ENCODE measurements at places on chromosomes 4 and X.

GRCh38 chr4:168724686-168725411 lies 228.0 kb downstream of the PALLD start:
- DNase-seq, result no peak

DNA sequence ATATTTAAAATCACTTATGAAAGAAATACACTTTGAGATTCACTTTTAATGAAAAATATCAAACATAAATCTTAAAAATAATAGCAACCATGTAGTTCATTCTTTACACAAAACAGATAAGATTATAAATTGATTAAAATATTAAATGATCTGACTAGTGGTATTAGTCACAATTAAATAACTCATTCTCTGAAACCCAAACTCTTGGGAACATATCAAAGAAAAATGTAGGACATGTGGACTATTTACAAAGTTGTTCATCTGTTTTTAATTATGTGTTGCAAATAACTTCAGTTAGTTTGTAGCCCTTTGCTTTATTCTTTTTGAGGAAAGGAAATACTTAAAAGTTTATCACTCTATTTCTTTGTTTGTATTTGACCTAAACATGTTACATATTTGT lies 9.5 kb upstream of the GUCY1A1 start:
- DNase-seq, result no peak

DNA sequence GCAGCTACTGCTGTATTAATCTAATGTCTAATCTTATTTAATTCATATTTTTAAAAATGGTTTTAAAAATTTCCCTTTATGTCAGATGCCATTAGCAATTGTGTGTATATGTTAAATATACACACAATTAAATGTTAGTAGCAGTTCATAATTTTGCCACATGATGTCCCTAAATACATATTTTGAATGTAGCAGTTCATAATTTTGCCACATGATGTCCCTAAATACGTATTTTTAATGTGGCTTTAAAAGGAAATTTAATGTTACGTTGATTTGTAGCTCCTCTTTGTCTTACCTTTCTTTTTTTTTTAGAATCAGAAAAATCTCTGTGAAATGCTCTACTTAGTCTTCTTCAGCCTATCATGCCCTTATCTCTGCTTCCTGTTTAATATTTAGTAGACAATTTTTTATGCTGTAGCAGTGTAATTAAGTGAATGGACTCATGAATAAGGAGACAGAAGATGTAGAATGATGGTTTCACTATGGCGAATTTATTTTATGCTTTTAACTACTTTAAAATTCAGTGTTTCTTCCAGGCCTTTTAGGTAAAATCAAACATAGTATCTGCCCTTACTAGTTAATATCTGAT lies 26.1 kb downstream of the RBM46 start:
- DNase-seq, result no peak

DNA sequence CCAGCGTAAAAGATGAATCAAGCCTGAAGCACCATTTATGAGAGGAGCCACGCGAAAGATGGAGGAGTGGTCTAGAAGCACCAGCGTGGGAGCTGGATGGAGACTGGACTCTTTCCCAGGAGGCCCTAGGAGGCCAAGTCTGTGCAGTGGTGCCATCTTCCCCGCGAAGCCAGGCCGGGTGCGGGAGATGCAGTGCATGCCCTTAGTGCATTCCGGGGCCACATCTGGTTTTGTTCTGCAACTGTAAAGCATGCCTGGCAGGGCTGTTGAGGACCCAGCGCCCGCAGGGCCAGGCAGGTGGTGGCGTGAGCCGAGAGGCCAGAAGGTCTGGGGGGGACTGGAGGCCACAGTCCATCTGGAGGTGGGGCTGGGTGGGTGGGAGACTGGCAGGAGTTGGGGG lies 78.6 kb upstream of the ADRA2C start:
- no peak for DNase-seq

- DNase-seq, result no peak
Measured at GRCh38 chr4:53579826-53580225, 11.5 kb downstream of the LNX1 start.

- DNase-seq, result no peak
Measured at GRCh38 chr4:152962150-152962549, 26.0 kb downstream of the FHDC1 start.

DNA sequence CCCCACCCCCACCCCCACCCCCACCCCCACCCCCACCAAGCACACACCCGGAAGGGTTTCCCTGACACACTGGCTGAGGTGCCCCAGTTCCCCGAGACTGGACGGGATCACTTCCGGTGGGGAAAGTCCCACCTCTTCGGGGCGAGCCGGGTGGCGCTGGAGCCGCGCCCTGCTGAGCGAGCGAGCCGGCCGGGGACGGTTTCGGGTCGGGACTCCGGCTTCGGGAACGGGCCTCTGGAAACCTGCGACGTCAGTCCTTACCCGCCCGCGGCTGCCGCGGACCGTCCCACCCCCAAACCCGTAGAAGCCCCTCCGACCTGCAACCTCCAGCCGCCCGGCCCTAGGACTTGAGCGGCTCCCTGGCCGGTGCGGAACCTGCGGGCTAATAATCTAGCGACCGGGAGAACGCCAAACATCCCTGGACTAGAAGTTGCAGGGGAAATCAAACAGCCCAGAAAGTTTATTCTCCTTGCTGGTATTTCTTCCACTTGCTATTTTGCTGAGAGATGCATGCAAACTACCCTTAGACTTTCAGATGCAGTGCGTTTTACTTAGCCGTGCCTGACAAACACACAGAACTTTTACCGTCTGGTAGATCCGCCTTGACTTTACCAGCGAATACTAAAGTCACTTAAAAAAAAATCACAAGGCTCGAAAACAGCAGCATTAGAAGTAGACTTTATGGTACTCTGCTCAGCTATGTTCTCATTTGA lies 991 bp downstream of the RAP2C start:
- DNase-seq, result peak; percentile 49

DNA sequence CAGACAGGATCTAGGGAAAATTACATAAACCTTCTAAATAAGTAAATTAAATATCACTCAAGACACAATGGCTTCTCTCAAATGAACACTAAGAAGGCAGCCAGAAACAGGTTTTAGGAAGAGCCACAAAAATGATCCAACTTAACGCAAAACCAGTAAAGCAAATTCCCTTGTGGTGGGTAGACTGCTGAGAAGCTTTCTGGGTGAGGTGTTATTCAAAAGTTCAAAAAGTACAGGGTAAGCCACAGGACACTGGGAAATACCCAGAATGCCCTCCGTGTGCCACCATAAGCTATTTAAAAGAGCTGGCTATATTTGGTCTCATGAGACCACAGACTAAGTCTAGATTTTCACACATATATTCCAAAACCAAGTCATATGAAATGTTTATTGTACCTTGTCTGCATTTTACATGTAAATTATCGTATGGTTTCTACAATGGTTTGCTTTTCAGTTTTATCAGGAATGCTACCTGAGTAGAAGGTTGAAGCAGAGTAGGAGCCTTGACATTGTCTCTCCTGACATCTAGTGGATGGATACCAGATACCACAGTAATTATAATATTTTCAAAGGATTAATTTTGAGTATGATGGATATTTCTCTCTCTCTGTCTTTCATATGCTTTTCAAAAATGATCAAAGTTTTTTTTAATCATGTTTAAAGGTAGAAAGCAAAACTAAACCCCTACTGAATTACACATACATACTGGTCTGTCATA lies 109.3 kb upstream of the KLHL13 start:
- no peak for DNase-seq

- DNase-seq, result no peak
Measured at GRCh38 chrX:38678183-38678582, 116.8 kb downstream of the TSPAN7 start.

- DNase-seq, result no peak
Measured at GRCh38 chrX:15988661-15989603, 134.3 kb upstream of the AP1S2 start.

GRCh38 chr4:55768291-55768690 lies 51.3 kb upstream of the EXOC1L start:
- no peak for DNase-seq

- DNase-seq, result no peak
Measured at GRCh38 chrX:56268888-56269287, 36.7 kb downstream of the KLF8 start.

GRCh38 chrX:81201071-81201470 lies 642 bp downstream of the HMGN5 start:
- no peak for DNase-seq

- peak; percentile 41 for DNase-seq
Measured at GRCh38 chr4:36244257-36245082, at the start of gene ARAP2. Gene ARAP2 (minus strand): TSS chr4:36244514. CDS start chr4:36229486, 15,028 bp downstream.

DNA sequence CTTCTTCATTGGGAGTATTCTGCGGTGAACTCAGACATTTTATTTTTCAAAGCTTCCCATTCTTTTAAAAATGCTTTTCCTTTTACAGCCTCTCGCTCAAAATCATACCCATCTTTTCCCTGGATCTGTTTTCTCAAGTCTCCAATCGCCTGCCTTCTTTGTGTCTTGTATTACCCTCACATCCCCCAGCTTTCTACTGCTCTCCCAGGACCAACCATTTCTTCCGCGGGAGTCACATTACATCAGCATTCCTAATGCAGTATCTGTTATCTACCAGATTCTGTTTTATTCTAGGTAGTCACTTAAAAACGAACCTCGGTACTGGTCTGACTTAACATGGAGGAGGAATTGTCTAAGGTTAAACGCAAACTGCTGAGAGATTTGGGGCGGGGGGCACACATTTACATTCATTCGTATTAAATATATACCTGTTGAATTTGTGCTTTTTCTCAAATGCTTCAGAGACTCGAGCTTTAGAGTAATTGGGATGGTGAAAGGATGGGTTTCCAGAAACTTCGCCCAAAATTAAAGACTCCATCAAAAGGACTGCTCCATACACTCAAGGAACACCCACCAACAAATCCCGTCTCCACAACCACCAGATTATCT lies 493 bp upstream of the UCHL1 start:
- no peak for DNase-seq

DNA sequence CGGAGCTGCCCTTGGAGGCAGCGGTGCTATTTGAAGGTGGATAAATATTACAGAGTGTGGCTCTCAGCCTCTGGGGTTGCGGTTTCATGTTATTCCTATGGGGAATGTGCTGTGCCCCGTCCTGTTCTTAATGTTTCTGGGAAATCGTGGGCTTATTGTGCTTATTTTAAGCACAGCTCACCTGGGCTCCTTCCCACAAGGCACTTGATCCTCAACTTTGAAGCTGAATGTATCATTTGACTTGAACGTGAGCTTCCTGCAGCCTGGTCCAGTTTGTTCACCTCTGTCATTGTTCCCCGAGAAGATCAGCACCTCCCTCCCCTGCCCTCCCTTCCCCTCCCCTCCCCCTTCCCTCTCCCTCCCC lies 3.9 kb downstream of the SORCS2 start:
- no peak for DNase-seq

- DNase-seq, result no peak
Measured at GRCh38 chrX:44784241-44784640, 59.6 kb upstream of the DUSP21 start.

DNA sequence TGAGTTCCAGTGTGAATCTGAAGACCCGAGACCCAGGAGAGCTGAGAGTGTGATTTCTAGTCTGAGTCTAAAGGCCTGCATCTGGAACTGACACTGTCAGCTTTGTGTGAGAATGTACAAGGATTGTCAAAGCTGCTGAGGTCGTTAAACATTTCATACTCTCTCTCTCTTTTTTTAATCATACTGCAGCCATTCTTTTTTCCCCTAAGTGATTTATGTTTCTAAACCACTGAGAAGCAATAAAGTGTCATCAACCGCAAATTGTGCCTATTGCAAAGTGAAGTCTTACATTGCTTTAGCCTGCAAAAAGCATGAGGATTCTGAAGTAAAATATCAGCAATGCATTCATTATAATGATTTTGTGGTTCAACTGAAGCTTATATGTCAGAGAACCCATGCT lies 106.0 kb downstream of the ASMT start:
- DNase-seq, result no peak

DNA sequence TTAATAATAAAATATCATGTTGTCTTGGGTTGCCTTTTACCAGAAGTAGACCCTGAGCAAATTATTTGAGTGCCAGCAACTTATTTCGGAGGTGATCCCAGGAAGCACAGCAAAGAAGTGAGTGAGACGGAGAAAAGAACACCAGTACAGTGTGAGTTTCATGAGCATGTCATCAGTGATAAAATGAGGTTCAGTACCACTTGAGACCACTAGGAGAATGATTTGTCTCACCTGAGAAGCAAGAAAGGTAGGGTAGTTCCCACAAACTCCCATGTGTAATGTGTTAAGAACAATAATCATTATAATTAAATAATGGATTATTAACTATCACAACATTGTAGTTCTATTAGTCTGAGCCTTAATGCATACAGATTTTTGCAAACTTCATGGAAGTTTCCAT lies 112.8 kb upstream of the DMD start:
- DNase-seq, result no peak

DNA sequence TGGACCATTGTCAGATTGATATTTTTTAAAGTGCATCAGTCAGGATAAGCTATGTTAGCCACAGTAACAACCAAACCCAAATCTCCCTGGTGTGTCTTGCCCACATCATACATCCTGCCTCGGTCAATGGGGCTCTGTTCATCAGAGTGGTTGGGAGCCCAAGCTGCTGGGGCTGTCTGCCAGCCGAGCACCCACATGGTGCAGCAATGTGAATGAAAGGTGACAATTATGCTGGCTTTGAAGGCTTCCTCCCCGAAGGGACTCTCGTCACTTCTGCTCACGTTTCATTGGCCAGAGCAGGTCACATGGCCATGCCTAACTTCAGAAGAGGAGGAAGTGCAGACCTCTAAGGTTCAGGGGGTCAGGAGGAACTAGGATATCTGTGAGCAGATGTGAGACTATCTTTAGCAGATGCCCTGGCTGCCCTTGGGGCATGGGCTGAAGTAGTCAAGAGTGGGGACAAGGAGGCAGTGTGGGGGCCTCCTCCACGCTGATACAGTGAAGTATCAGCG lies 1.3 kb upstream of the JAKMIP1 start:
- no peak for DNase-seq

DNA sequence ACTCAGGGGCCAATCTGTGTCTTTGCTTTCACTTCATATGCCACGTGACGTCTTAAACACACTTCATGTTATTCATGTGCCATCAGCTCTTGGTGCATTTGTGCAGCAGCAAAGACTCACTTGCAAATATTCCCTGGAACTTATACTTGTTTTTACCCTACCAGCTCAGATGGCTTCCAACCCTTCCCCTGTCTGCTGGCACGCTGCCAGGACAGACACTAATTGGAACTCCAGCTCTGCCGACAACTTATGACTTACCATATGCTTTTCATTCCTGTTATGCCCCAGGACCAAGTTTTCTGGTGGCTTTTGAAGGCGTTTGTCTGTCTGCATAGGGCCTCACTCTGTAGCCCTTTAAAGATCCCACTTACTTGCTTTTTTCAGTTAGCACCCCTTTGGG lies 261.7 kb upstream of the GNPDA2 start:
- no peak for DNase-seq

- no peak for DNase-seq
Measured at GRCh38 chr4:174275101-174275500, 8.4 kb downstream of the FBXO8 start.

- DNase-seq, result no peak
Measured at GRCh38 chr4:75087865-75088264, 154.9 kb downstream of the PARM1 start.
